ENCODE measurements at places on chromosomes 13 and 19. TPM values are rescaled to one million over a fixed set of nuclear protein-coding genes. Genes with fewer than 3 reads are reported as not detected.

HCN2 gene
- 14.2 TPM for total RNA-seq

MYPOP gene
- 10.8 TPM for total RNA-seq

GJB2 gene
- total RNA-seq: 0.19 TPM

BICRA gene
- total RNA-seq: 9.6 TPM

CD79A gene
- total RNA-seq: not detected

ZNF568 gene
- 9.1 TPM for total RNA-seq

PTBP1 gene
- total RNA-seq: 144 TPM
